Hematopoietic multipotent progenitor cell treated with erythropoietin and hydrocortisone succinate and interleukin-3 and kit ligand, for 6 days (in vitro differentiated cells): ENCODE measurements at places on chromosomes 16 and 17.

DNA sequence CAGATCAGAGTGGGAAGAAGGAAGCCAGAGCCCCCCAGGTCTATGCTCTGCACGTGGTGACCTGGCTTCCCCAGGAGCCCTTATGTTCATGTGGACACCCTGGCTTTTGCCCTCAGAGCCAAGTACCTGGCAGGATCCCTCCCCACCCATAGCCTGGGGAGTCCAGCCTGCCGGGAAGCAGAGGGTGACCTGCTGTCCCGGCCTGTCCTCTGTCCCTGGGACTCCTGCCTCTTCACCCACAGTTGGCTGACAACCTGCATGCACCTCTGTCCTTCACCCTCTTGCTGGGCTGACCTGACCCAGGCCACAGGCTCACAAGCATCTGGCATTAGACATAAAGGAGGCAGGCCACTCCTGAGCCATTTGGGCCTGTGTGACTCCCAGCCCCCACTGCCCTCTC lies 60.2 kb downstream of the SMPD3 start:
- DNase-seq, result no peak

GRCh38 chr16:9061358-9061813 lies 30.1 kb upstream of the HAPSTR1 start:
- peak; percentile 33 for DNase-seq

DNA sequence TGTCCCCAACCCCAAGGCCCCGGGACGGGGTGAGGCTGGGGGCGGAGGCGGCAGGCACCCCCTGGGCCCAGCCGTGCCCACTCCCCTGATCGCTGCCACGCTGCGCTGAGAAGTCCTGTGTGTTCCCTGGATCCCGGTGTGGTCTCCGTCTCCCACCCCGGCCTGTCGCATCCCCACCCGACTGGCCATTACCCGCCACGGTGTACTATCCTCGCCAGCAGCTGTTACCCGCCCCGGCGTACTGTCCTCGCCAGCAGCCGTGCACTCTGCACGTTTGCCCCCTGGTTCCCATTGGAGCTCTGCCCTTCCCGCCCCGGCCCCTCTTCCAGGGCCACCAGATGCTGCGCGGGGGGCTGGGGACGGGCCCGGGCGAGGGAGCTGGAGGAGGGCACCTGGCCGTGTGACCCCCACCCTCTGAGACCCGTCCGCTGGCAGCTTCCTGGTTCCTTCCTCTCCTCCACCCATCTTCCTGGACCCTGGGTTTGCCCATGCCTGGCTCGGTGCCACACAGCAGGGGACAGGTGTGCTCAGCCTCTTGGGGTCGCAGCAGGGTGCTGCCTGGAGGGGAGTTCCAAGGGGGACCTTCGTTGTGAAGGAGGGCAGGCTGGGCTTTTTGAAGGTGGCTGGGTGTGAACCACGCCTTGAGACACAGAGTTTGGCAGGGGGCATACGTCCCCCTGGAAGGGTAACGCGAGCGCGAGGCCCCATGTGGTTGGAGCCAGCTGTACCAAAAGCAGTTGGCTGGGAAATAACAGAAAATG lies 19.7 kb downstream of the BAHCC1 start:
- DNase-seq, result no peak

DNA sequence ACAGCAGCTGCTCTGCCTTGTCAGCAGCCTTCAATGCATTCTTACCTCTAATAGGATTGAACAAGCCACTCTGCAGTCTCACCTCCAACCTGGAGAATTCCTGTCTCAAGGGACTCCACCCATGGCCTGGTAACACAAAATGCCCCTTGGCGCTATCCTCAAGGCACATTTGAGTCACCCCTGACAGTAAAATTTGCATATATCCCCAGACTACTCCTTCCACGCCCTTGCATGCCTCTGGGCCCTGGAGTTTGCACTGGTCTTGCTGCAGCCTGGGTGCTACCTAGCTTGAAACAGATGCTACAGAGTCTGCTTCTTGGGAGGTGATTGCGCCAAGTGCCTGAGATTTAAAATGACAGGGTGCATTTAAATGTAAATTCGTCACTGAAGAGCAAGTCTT lies 391.4 kb upstream of the MAF start:
- no peak for DNase-seq

- no peak for DNase-seq
Measured at GRCh38 chr16:52005551-52005950, 541.4 kb downstream of the TOX3 start.

DNA sequence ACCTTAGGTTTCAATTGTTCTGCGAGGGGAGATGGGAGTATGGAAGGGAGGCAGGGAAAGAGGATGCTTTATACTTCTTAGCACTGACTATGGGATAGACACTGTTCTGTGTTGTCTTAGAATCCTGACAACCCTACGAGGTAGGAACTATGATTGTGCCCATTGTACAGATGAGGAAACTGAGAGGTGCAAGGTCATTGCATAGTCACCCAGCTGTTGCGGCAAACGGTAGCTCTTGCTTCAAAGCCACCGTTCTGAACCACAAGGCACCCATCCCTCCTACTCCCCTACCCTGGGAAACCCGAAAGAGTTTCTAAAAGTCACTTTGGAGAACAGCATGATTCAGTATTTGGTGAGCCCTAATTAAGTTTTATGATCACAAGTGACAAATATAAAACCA lies 7.5 kb downstream of the CCDC40 start:
- no peak for DNase-seq

DNA sequence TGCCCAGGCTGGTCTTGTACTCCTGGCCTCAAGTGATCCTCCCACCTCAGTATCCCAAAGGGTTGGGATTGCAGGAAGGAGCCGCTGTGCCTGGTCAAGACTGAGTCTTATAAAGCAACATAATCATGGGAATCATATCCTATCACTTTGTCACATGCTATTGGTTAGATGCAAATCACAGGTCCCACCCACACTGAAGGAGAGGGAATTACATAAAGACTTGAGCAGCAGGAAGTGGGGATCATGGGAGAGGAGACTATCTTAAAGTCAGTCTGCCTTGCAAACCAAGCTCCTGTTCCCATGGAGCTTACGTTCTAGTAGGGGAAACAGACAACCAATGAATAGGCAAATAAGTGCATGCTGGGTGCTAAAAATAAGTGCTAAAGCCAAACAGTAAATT lies 28.3 kb upstream of the TENT4B start:
- DNase-seq, result no peak

- no peak for DNase-seq
Measured at GRCh38 chr17:81264640-81265039, 25.5 kb downstream of the NDUFAF8 start.

DNA sequence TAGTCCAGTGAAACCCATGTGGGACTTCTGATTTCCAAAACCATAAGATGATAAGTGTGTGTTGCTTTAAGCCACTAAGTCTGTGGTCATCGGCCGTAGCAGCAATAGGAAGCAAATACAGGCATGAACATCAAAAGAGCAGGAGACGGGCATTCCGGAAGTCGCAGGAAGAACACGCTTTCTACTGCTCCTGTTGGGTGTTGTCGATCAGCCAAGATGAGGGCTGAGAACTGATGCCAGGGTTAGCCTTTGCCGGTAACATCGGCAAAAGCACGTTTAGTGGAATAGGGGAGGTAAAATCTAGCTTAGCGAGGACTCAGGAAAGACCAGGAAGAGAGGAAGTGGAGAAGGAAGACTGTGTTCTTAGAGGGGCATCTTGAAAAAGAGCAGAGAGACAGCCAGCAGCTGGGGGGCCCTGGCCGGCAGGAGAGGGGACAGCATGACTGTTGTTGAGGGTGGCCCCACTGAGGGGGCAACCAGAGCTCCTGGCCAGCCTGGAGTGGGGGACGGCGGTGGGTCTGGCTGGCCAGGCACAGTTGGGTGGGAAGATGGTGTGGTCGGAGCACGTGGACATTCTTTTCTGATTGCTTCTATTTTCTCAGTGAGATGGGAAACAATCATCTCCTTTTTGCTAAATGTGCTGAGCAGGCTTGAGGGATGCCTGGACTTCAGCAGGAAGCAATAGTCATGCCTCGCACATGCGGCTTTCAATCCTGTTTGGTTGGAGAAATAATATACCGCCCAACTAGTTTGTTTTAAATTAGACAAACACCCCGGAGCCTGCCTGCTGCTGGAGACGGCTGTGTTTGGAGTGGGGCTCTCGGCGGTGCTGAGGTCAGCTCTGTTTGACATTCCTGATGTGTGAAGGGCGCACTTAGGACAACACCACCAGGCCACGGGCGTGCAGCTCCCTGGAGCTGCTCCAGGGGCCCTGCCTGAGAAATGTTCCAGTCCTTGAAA lies 109.9 kb downstream of the METRNL start:
- no peak for DNase-seq

GRCh38 chr17:9409878-9410277 lies 165.7 kb downstream of the STX8 start:
- DNase-seq, result no peak

- no peak for DNase-seq
Measured at GRCh38 chr17:37100231-37100630, 151.5 kb downstream of the AATF start.

GRCh38 chr17:74241431-74241830 lies 28.1 kb downstream of the TTYH2 start:
- DNase-seq, result no peak

GRCh38 chr16:24036614-24037013 lies 200.8 kb downstream of the PRKCB start:
- peak; percentile 78 for DNase-seq

DNA sequence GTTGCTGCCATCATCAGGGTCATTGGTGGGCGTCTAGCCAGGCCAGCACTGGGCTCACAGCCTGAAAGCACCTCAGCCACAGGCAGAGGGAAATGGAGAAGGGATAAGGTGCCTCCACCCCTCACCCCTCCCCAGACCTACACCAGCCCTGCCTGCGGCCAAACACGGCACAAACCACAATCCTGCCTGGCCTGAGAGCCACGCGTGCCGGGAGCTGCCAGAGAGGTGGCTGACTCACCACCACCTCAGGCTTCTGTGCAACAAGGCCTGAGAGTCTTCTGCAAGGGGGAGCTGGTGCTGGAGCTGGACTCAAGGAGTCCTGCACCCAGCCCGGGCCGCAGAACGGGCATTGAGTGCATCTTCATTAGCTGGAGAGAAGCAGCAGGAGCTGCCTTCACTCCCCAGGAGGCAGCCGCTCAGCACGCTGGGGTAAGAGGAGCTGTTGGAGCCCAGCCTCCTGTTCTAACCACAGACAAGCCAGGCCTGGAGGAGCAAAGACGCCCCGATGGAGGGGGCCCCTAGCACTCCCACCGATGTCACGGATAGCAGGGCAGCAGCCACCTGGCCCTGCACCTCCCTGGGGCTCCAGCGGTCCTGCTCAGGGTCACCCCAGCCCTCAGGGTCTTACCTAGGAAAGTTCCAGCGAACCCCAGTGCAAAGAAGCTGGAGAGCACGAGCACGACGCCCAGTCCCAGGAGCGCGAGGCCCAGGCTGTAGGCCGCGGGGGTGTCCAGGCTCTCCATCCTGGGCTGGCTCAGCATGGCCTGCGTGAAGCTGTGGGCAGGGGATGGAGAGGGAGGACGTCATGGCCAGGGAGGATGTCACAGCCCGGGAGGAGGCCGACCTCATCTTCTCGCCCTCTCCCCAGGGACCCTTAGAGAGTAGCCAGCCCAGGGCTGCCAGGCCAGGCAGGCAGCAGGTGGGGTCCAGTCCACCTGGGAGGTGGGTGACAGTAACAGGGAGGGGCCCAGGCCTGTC lies 16.0 kb upstream of the RASD1 start:
- peak; percentile 84 for DNase-seq

DNA sequence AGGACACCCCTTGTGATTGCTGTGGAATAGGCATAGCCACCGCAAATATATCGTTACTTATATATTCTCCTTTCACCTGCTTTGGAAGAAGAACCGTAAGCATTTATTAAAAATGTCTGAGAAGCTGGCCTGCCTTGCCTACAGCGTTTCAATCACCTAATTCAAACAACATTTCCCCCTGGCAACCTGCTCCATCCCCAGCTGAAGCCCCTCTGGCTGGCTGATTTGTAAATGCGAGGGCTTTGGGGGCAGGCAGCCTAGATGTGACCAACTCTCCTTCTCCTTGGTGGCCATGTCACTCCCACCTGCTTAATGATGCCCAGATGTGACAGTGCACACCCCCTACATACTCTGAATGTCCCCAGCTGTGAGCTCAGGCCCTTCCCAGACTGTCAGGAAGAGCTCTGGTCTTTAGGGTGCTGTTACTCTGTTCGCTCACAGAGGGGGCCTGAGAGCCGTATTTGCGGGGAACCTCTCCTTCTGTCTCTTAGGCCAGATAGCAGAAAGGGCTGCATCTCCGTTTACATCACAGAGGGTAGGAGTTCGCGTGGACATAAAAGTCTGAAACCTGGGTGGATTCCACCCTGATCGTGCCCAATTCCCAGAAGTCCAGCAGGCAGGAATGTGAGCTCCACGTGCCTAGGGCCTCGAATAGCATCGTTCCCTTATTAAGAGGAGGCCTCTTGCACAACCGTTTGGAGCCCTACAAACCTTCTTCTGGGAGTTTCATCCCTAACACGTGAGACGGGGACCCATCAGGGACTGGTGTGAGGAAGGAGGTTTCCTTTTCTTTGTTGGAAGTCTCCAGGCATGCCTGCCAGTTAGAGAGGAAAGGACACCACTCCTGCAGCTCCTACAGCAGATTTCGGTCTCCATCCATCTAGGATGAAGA lies 2.4 kb upstream of the SDK2 start:
- peak; percentile 66 for DNase-seq

DNA sequence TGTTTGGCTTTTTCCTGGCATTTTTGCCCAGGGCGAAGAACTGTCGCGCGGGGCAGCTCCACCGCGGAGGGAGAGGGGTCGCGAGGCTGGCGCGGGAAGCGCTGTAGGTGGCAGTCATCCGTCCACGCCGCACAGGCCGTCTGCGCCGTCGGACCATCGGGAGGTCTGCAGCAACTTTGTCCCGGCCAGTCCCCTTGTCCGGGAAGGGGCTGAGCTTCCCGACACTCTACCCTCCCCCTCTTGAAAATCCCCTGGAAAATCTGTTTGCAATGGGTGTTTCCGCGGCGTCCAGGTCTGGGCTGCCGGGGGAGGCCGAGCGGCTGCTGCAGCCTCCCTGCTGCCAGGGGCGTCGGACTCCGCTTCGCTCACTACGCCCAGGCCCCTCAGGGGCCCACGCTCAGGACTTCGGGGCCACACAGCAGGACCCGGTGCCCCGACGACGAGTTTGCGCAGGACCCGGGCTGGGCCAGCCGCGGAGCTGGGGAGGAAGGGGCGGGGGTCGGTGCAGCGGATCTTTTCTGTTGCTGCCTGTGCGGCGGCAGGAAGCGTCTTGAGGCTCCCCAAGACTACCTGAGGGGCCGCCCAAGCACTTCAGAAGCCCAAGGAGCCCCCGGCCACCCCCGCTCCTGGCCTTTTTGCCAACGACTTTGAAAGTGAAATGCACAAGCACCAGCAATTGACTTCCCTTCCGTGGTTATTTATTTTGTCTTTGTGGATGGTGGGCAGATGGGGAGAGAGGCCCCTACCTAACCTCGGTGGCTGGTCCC lies 2.3 kb upstream of the CBX4 start:
- peak; percentile 21 for DNase-seq

GRCh38 chr16:59683709-59684108 lies 949.6 kb upstream of the GOT2 start:
- no peak for DNase-seq

- DNase-seq, result no peak
Measured at GRCh38 chr17:28313841-28314240, 5.2 kb upstream of the TMEM97 start.

DNA sequence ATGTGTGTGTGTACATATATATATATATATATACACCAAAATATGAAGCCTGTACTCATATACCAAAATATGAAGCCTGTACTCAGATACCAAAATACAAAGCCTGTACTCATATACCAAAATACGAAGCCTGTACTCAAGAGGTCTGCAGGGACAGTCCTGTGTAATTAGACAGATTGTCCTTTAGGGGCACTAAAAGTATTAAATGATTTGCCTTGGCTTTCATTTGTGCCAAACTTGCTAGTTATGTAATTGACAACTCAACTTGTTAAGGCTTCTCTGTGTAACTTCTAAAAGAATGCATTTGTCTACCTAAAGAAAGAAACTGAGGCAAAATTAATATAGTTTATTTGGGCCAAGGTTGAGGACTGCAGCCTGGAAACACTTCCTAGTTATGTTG lies 30.8 kb upstream of the DHX40 start:
- peak; percentile 77 for DNase-seq
